Stimulated activated CD4-positive, alpha-beta T cell treated with anti-CD3 and anti-CD28 coated beads, Interleukin-1b, Interleukin-23, amount 100 ng/mL, for 24 hours (primary cell): ENCODE measurements at places on chromosomes 5 and 9.

GRCh38 chr9:17521100-17521855, 57.6 kb upstream of the SH3GL2 start:
- DNase-seq = no peak

GRCh38 chr5:52995095-52995494, 5.9 kb downstream of the ITGA2 start:
- DNase-seq = no peak

GRCh38 chr5:100840789-100841188, 62.3 kb downstream of the ST8SIA4 start:
- no peak for DNase-seq

DNA sequence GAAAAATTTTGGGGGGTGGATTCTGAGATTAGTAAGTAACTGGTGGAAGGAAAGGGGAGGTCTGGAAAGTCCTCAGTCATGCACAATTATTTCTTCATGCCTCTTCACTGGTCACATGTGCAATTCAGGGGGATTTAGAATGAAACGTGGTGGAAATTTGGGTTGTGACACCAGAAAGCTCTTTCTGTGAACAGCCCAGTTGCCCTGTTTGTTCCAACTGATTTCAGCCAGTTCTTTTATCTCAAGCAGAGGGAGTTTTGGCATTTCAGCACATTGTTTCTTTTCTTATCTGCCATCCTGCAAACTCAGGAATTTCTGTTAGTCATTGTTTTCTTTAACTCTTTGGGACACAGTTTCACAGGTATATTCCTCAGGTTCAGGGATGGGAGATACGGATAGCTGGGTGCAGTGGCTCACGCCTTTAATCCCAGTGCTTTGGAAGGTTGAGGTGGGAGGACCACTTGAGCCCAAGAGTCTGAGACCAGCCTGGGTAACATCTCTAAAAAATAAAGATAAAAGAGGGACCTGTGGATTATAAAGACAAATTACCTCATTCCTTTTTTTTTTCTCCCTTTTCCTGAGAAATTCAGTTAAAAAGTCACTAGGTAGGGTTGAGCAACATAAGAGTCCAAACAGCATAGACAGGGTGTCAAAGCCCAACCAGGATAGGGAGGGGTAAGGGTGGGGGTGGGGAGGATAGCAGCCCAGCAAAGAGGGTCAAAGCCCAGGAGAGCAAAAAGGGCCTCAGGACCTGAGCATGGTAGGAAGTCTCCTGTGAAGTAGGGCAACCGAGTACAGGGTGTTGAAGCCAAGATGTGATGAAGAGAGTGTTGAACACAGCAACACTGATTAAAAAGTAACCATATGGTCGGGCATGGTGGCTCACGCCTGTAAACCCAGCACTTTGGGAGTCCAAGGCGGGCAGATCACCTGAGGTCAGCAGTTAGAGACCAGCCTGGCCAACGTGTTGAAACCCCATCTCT, 5.4 kb upstream of the B4GALT1 start:
- no peak for DNase-seq

- no peak for DNase-seq
These were observed 398 bp upstream of the BASP1 start for GRCh38 chr5:17216974-17217492.

DNA sequence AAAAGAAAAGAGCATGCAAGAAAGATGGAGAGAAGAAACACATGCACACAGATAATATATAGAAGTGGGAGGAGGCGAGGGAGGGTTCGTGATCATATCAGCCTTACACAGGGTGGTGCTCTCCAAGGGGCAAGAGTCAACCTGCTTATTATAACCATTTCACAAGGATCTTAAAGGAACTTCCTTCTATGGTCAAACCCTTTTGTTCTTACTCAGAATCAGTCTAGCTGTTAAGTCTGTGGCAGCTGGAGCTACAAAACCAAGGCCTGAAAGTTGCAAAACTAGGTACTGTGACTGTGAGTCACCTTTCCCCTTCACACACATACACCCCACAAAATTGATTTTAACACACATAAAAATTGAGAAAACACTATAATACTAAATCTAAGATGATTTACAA, 18.5 kb upstream of the ERMP1 start:
- no peak for DNase-seq

DNA sequence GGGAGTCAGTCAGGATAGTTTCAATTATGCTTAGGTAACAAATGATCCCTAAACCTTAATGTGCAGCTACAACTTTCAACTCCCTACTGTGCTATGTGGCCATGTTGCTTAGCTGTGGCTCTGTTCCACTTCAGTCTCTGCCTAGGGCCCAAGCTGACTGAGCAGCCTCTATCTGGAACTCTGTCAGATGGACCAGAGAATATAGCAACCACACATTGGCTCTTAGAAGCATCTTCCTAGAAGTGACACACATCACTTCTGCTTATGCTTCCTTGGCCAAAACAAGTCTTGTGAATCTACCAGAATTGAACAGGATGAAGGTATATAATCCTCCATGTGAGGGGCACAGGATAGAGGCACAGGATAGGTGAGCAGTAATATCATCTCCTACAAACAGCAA, 36.7 kb upstream of the TNC start:
- no peak for DNase-seq

DNA sequence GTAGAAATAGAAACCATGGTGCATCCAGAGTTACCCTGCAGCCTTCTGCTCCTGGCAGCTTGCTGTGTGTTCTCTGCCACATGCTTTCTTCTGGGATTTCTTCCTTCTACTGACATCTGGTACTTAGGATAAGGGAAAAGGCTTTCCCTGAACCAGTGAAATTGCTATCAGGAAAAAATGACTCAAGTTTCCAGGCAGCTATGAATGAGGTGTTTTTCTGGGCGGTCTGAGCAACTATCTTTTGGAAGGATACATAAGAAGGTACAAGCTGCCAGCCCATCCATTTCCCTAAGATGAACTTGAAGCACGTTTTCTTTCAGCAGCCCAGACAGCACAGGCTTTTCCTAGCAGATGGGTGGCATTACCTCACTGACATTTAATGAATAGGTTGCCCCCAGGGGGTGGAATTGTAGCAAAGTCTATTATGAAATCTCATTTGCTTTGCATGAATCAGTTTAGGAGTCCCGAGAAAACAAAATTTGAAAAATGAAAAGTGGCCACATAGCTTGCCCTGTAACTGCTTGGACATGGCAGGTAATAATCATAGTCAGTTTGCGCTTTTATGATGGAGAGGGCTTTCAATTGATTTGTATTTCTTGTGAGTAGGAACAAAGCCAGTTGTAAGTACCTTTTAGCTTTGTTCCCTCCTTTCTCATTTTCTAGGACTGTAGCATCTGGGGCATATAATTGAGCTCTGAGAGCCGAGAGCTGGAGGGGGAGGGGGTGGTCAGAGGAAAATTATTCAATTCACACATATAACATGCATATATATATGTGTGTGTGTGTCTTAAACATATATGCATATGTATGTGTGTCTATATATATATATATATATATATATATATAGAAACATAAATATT, 108.5 kb downstream of the C9orf152 start:
- no peak for DNase-seq

DNA sequence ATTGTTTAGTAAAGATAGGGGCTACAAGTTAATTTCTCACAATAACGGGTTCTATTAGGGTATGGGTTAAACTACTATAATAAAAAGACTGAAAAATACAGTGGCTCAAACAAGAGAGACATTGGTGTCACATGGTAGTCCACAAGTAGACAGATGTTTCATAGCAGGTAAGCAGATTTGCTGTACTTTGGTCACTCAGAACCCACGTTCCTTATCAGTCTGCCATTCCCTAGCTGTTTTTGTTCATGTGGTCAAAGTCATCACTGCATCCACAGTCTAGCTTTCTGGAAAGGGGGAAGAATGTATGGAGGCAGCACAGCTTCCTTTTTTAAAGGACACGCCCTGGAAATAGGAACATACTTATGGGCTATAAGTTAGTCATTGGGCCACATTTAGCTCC, 73.0 kb downstream of the SLC12A2 start:
- DNase-seq = no peak
